ENCODE measurements at places on chromosomes 1 and 21.
A peak's percentile ranks its signal among the peaks of the same experiment; 100 is the strongest.

DNA sequence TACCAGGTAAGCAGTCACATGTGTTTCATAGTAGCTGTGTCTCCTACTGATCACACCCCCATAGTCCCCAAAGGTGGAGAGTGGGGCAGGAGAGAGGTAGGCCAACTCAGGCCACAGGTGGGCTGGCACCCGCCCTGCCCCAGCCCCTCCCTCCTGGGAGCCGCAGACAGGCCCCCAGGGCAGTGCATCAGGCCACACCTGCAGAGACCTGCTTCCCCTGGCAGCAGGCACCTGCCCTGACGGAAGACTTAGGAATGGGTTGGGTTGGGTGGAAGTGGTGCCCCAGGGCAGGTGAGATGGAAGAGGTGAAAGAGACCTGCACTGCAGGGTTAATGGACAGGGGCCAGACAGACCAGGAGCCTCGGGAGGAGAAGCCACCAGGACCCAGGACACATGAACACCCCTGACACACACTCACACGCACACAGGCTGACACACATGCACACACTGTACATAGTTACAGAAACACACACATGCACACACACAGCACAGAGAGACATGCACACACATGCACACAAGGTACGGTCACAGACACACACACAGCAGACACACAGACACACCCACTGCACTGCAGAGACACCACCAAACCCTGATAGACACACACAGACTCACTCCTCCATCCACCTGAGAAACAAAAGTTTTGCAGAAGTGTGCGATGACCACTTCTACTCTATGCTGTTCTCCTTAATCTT, 1.7 kb upstream of the COL18A1 start:
- DNase-seq, result no peak

DNA sequence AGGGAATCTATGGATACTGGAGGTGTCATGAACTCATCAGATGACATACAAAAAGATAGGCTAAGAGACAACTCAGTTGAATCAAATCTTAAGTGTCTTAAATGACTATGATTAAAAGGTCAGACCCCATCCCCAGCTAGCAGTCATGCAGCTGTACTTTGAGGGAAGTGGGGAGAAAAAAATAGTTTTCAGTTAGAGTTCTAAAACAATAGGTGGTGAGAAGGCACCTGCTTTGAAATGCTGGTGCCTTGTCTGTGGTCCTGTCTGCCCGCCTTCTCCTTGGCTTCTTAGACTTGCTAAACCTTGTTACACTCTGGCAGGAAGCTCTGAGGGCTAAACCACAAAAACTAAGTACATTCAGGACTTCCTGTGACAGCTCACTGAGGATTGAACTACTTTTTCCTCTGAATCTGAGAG, 15.3 kb downstream of the CD2 start:
- no peak for DNase-seq

DNA sequence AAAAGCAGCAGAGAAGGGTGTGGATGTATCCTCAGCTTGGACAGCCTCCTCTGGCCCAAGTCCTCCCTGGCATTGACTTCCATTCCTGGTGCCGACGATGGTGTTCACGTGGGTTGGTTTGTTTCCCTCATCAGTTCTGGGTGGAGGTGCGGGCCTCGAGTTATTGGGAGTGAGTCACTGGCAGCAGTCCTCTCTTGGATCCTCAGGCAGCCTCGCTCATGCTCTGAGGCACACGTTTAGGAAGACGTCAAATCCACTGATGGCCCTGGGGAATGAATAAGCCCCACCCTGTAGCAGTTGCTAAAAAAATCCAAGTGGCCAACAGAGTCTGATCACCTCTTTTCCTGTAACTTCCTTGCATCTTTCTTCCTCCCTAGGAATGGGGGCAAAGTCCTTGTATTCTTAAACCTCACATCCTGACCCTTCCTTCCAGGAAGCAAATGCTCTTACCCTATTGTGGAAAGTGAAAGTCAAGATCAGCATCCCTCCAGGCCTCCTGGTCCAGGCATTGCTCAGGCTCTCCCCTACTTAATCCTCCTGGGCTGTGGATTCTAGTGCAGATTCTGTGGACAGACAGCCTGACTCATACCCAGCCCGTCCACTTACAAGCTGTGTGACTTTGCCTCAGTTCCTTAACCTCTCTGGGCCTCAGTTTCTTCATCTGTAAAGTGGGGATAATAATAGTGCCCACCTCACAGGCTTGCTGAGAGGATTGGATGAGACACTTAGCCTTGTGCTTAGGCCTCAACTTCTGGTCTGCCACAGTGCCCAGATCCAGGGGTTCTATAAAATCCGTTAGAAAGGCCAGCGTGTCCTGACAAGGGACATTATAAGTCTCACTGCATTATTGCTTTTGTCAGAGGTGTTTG, 111.1 kb downstream of the TLR5 start:
- DNase-seq, result no peak

GRCh38 chr1:7493711-7494454, 277.2 kb upstream of the VAMP3 start:
- no peak for DNase-seq

- peak; percentile 30 for DNase-seq
These were observed 293.8 kb downstream of the SPATA17 start for GRCh38 chr1:217924924-217925323.

DNA sequence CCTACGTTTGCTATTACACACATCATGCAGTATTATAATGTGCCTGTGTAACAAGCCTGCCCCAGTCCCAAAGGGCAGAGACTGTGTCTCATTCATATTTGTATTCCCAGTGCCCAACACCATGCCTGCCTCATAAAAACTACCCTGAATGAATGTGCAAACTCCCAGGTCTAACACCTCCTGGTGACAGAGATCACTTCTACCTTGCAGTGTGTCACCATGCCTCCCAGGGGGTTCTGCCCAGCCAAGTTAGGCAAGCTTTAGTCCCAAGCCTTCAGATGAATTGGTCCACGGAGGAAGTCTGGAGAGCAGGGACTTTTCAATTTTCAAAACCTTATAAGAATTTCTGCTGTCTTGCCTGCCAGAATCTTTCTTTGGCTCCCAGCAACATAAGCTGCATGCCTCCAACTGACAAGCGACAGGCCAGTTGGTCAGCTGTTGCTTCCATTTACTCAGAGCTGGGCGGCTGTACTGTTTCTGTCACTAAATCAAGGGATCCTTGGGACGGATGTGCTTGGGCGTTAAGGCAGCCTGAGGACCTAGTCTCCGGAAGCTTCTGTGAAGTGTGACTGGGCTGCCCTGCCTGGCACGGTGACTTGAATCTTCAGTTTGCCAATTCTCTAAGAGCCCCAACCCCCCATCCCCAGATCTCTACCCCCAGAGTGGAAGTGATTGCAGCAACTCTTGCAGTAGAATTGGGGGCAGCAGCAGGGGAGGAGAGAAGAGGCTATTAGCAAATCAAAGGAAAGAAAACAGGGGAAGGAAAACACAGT, 1.2 kb downstream of the RXRG start:
- DNase-seq, result peak; percentile 21

DNA sequence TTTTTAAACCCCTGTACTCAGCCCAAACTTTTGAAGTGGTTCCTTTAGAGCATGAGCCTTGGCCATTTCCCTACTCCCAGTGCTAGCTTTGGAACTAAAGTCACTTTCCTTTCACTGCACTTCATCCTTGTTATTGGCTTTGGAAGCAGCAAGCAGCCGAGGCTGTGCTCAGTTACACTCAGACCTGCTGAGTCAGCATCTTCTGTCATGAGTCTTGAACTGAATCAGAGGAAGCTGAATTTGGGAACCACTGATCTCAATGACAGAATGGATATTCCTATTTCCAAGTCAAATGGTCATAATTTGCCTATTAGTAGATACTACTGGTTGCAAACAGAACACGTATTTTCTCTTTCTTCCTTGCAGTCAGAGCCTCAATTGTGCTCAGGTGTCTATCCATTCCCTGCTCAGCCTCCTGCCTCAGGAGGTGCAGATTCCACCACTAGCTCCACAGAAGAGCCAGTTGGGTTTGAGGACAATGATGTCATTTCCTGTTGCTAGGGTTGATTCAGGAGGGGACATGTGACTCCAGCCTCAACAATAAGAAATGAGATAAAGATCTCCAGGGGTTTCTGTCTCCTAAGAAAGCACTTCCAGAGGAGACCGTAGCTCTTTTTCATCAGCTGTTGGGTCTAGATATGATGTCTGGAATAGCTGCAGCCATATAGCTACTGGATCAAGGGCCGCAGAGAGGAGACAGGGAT, 44.9 kb upstream of the NTPCR start:
- no peak for DNase-seq

DNA sequence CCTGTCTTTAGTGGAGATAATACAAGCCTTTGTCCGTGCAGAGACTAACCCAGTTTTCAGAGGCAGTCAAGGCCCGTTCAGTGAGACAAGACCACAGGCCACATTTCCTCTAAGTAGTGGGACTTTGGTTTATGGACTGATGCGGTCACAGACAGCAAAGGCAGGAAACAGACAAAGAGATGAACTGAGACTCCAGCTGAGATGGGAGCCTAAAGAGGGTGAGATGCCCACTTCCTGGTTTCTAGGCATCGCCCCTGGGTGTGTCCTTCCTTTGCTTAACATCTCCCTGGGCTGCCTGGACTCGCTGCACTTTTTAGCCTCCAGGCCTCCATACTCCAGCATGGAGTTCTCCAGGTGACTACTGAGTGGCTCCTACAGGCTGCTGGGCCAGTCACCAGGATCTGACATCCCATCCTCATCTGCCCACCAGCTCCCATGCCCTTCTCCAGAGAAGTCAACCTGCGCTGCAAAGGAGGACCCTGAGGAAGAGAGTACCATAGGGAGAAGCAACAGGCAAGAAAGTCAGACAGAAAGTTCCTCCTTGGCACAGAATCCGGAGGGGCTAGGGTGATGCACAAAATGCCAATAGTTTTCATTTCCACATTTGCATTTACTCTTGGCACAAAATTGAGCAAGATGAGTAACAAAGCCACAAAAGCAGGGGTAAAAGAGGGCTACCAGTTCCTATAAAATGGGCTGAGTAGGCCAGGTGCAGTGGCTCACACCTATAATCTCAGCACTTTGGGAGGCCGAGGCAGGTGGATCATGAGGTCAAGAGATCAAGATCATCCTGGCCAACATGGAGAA, 15.1 kb downstream of the THEMIS2 start:
- DNase-seq, result no peak

Data from nephron progenitor cell (in vitro differentiated cells).